Endothelial cell of umbilical vein (primary cell): ENCODE measurements at places on chromosomes 7 and 10.

GRCh38 chr10:48406204-48406603, 99.7 kb downstream of the MAPK8 start:
- no peak for DNase-seq

DNA sequence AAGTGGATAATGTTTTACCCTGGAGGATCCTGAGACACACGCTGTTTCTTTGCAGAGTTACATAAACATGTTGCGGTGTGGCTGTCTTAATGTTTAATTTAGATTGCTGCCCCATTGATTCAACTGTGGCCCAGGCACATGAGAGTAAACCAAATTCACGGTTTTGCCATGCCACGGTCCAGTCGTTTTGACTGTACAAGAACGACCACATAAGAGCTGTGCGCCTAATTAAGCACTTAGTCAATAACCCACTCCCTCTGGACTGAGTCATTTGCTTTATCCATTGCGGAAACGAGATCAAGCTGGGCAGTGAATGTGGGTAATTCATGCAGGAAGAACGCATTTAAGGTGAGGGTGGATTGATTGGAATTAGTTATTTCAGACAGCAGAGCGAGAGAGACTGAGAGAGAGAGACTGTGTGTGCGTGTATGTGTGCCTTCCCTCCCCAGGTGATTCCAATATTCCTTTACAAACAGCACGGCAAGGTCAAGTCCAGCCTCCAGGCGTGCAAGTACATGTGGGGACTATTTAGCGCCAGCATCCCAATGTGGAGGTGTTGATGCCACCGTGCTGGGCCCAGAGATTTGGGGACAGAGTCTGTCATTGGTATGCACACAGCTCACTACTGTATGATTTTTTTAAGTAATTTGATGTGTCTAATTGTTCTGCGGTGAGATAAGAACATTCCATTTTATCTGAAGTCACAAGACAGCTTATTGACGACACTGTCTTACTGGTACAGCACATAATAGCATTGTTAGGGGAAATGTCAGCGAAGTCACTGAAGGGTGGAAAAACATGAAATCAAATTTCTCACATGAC, 8.4 kb upstream of the TEX36 start:
- no peak for DNase-seq

GRCh38 chr7:99928994-99929729, at the start of gene GJC3:
GJC3 (minus strand) TSS chr7:99929620; CDS start chr7:99929620, 0 bp downstream.
- DNase-seq, result peak; percentile 80

GRCh38 chr10:89414879-89415821, 782 bp downstream of the IFIT5 start:
- peak; percentile 40 for DNase-seq

DNA sequence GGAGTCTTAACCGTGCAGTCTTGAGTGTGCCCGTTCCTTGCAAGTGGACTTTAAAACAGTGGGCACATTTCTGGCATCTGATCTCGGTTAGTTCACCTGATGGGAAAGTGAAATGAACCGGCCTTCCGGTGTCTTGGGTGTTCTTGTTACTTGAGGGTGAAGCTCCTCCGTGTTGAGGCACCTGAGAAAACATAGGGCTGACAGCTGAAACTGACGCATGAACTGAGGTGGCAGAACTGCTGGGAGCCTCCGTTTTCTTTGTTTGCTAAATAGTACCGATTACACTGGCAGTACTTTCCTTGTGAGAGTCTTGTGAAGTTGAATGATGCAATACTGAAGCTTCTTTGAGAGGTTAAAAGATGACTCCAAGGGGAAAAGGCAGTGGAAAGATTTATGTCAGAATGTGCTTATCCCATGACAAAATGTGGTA, 62.8 kb upstream of the SAMD8 start:
- no peak for DNase-seq

GRCh38 chr7:83366629-83367028, 203.9 kb upstream of the PCLO start:
- no peak for DNase-seq

DNA sequence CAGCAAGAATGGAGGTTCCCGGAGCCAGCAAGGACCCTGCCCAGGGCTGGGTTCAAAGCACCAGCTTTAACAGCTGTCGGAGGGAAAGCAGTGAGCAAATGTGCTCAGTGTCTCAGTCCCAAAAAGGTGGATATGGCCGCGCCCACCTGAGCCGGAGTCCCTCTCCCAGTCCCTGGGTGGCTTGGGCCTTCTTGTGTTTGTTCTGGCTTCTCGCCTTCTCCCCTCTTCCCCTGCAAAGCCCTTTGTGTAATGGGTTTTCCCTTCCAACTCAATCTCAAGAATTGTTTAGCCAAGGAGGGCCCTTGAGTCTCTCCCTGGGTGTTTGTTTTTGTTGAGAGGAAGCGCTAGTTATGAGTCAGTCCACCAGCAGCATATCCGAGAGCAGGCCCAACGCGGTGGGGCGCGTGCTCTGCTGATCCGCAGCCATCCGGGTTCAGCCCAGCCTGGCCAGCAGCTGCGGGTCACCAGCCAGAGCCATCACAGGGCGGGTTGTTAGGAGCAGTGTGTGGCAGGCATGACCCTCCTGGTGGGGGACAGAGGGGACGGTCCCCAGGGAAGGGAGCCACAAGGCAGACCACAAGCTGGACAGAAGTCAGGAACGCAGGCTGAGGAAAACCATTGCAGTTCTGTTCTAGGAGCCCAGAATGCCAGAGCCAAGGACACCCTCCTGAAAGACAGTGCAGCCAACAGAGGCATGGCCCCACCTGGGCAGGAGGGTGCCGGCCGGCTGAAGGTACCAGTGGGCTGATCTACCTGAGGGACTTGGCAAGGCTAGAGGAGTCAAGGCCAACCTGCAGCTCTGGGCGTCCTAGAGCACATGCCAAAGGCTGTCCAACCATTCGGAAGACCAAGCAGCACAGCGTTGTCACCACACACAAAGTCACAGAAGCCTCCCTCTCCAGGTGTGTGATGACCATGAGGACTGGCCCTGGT, 21.3 kb downstream of the CALML3 start:
- DNase-seq, result peak; percentile 95

GRCh38 chr7:47670729-47671128, 88.8 kb upstream of the TNS3 start:
- no peak for DNase-seq

- no peak for DNase-seq
Observed at GRCh38 chr10:78415111-78415510, 381.4 kb downstream of the RPS24 start.

- DNase-seq, result peak; percentile 52
Observed at GRCh38 chr10:70932392-70933196, 44.2 kb upstream of the PCBD1 start.

GRCh38 chr10:75475460-75476182, 44.2 kb downstream of the LRMDA start:
- no peak for DNase-seq

DNA sequence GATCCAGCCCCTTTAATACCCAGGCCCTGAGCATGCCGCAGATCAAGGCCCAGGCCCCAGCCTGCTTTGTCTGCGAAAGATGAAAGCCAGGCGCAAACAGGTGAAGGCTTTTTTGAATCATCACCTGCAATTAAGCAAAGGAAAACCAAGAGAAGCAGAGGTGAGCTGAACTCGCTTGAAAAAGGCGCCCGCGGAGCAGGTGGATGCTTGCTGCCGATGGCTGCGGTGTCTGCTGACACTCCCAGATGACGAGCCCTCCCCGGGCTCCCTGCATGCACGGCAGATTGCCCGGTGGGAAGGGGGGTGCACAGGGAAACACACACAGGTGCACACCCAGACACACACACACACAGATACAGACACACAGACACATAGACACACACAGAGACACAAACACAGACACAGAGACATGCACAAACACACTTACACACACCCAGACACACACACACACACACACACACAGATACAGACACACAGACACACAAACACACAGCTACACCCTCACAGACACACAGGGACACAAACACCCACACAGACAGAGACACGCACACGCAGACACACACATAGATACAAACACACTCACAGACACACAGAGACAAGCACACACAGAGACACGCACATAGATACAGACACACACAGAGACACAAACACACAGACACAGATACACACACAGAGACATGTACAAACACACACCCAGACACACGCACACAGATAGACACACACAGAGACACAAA, 142.6 kb upstream of the RNF32 start:
- DNase-seq, result no peak

DNA sequence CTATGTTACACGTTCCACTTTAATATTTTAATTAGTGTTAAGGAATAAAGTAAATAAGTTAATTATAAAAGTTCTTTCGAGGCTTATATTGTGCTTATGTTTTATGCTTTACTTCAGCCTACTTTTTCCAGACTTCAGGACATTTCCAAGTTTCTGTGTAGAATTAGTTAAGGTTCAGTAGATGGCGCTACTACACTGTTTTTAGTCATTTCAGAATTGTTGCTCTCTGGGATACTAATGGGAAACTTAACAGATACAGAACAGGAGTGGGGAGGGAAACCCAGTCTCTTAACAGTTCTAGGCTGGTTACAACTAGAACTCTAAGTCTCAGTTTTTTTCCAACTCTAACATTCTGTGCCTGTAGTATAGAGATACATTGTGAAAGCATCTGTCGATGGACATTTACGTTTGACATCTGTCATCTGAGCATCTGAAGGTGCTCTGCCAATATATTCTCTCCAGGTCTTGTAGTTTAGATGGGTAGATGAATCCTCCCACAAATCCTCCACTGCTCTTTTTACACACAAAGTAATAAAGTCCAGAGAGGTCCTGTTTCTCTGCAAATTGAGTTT, 56.8 kb upstream of the FAM171A1 start:
- DNase-seq, result peak; percentile 67

DNA sequence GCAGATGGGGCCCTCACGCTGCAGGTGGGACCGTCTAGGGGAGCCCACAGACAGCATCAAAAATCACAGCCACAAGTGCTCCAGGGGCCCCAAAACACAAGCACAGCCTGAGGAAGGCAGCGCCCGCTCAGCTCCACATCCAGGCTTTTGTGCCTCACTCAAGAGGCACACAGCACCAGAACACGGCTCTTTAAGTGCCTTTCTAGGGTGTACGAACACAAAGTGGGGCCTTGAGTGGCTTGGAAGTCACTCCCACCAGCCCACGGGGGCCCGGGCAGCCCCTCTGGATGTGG, 65.2 kb downstream of the DIP2C start:
- DNase-seq, result no peak

DNA sequence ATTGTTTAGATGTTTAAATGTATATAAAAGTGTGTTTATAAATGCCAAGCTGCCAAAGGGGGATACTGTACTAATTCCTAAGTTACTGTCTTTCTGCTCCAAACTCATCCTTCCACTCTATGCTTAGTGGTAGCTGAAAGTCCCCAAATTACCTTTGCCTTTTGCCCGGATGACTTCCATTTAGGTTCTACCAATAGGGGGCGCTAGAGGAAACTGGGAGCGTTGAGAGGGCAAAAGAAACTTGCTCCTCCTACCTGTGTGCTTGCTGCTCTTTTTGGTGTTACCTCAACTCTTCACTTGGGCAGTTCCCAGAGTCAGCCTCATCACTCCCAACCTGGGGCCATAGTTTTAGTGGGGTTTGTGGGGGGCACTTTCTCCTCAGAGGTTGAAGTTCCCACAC, 5.9 kb upstream of the OR2A25 start:
- no peak for DNase-seq
